H1 (cell line): ENCODE measurements at places on chromosomes 7 and 10. TPM values are rescaled to one million over a fixed set of nuclear protein-coding genes. Genes with fewer than 3 reads are reported as not detected.

- H3K4me3 ChIP-seq, result no peak overlapping the region
- DNase-seq, result no peak
- H3K27me3 ChIP-seq, result peaks cover 1% of the 10 kb centered on the region
- H3K4me1 ChIP-seq, result peaks cover 2% of the 10 kb centered on the region
Measured at GRCh38 chr10:89213191-89213808, 6.2 kb upstream of the CH25H start.

- H3K27ac ChIP-seq, result no peak overlapping the region
- no peak for DNase-seq
- H3K4me1 ChIP-seq, result peaks cover 21% of the 10 kb centered on the region
- H3K4me3 ChIP-seq, result no peak overlapping the region
Measured at GRCh38 chr10:128060341-128061250, 65.6 kb downstream of the MKI67 start.

GRCh38 chr7:3235322-3235721 is 65.7 kb upstream of the SDK1 start:
- H3K36me3 ChIP-seq, result no peaks in the 10 kb centered on the region
- no peak overlapping the region for H3K27ac ChIP-seq
- H3K27me3 ChIP-seq, result no peaks in the 10 kb centered on the region
- no peaks in the 10 kb centered on the region for H3K4me1 ChIP-seq
- no peak overlapping the region for H3K4me3 ChIP-seq
- DNase-seq, result no peak

GRCh38 chr10:86065711-86066251 is 300.8 kb downstream of the GRID1 start:
- no peaks in the 10 kb centered on the region for H3K27me3 ChIP-seq
- H3K36me3 ChIP-seq, result no peaks in the 10 kb centered on the region
- H3K4me1 ChIP-seq, result no peaks in the 10 kb centered on the region
- DNase-seq, result no peak
- H3K4me3 ChIP-seq, result no peak overlapping the region
- no peak overlapping the region for H3K27ac ChIP-seq

DNA sequence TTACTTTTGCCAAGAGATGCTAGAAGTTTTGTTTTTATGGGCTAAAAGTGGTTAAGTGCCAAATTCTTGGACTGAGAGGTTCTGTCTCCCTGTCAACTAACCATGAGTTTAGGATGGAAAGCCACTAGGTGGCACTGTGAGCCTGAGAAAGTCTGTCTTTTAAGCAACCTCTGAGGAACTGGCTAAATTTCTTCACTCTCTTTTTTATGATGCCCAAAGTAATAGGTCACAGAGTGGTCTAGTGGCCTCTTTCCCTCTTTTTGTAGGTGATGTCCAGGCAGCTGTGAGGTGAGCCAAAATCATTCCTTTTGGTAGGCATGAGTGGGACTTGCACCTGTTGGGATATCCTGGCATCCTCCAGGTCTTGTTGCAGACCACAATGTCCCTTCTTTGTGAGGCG is 56.8 kb downstream of the SND1 start:
- H3K27me3 ChIP-seq, result no peaks in the 10 kb centered on the region
- DNase-seq, result no peak
- H3K4me1 ChIP-seq, result no peaks in the 10 kb centered on the region

GRCh38 chr10:124144536-124144935 is 51.1 kb upstream of the CHST15 start:
- no peak for DNase-seq
- H3K4me1 ChIP-seq, result no peaks in the 10 kb centered on the region; the same call in 1 of the 2 replicates
- no peak overlapping the region for H3K27ac ChIP-seq
- no peaks in the 10 kb centered on the region for H3K27me3 ChIP-seq
- no peaks in the 10 kb centered on the region for H3K36me3 ChIP-seq
- H3K4me3 ChIP-seq, result no peak overlapping the region

DNA sequence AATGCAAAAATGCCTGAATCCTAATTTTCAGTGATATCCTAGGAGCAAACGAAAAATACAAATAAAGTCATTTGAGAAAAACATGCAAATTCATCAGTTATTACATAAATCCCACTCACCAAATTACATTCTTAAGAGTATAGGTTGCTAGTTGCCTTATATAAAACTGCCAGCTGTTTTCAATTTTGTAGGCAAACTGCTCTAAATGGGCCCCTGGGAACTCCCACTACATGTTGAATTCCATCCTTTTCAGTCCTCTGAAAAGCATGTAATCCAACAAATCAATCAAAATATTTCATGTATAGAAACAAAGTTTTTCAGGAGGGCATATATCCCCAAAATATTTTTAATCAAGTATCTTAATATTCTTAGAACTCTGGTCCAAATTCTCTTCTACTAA is 2.1 kb upstream of the JMJD1C start:
- no peak overlapping the region for H3K4me3 ChIP-seq
- no peak for DNase-seq

- H3K27me3 ChIP-seq, result no peaks in the 10 kb centered on the region
- no peak for DNase-seq
- no peaks in the 10 kb centered on the region for H3K36me3 ChIP-seq
- H3K4me1 ChIP-seq, result no peaks in the 10 kb centered on the region
- H3K4me3 ChIP-seq, result no peak overlapping the region
Measured at GRCh38 chr10:17356820-17357219, 97.6 kb downstream of the ST8SIA6 start.

GRCh38 chr7:149558149-149558861 is 60.7 kb upstream of the ZNF746 start:
- no peak overlapping the region for H3K4me3 ChIP-seq
- no peaks in the 10 kb centered on the region for H3K4me1 ChIP-seq
- no peak for DNase-seq
- H3K27ac ChIP-seq, result no peak overlapping the region

DNA sequence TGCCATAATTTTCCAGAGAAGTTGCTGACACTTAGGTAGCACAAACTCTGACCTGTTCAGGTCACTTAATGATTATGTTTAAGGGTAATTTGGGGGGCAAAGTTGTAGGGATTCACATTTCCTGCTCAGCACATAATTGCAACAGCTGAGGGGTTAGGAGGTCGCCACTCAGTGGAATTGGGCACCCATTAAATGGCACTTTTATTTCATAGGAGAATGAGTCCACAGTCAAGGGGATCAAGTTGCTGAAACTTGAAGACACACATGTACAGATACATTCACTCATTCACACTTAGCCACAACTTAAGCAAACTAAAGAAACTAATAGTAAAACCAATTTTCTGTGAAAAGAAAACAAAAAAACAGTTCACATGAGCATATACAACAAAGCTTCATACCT is 1.5 kb downstream of the PCDH15 start:
- no peaks in the 10 kb centered on the region for H3K4me1 ChIP-seq
- H3K36me3 ChIP-seq, result no peaks in the 10 kb centered on the region
- no peak overlapping the region for H3K4me3 ChIP-seq
- no peak overlapping the region for H3K27ac ChIP-seq
- no peaks in the 10 kb centered on the region for H3K27me3 ChIP-seq

DNA sequence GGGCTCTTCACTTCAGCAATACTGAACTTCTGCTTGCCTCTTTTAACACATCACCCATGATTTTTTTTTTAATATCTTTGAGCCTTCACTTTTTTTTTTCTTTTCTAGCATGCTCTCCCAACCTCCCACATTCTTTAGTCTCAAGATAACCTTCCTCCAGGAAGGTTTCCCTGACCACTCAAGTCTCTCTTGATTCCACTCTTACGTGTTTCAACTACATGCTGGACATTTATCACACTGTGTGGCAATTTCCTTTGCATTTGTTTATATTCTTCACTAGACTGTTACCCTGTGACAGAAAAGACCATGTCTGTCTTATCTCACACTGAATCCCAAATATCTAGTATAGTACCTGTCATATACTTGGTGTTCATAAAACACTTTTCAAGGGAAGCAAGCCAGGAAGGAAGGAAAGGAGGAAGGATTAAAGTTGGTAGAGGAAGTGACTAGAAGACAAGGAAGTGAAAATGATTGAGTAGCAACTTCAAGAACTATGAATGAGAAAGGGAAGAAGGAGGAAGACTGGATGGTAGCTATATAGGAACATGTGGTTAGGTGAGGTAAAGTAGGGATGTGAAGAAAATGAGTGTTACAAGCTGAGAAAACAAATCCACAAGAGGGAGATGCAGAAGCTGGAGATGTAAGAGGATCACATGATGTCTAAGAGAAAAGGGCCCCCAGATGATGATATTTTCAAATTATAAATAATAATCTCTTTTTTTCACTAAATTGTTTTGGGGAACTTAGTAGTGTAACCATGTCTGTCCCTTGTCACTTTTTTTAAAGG is 40.4 kb downstream of the IFIT5 start:
- H3K27ac ChIP-seq, result no peak overlapping the region
- no peaks in the 10 kb centered on the region for H3K4me1 ChIP-seq
- H3K4me3 ChIP-seq, result no peak overlapping the region
- H3K27me3 ChIP-seq, result no peaks in the 10 kb centered on the region
- no peaks in the 10 kb centered on the region for H3K36me3 ChIP-seq
- no peak for DNase-seq

DNA sequence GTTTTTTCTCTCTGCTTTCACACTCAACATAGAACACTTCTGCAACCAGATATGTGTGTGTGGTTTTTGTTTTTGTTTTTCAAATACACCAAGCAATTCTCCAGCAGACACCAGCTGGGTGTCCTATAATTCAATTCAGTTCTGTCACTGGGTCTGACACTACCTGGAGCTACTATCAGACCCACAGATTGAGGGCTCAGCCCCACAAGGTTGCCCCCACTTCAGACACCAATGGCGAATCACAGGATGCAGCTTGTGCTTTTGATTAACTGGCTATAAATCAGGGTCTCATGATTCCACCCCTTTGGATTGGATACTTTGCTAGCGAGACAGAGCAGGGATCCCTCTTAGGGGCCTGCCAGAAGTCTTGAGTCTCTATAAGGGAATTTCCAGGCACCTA is 462.2 kb upstream of the NRP1 start:
- peaks cover 8% of the 10 kb centered on the region for H3K4me1 ChIP-seq
- no peak for DNase-seq
- no peak overlapping the region for H3K4me3 ChIP-seq
- H3K27ac ChIP-seq, result no peak overlapping the region

GRCh38 chr10:110643653-110644597 is at the start of gene RBM20:
TSS of gene RBM20 (plus strand) at chr10:110644336. CDS start at chr10:110644455, 119 bp downstream.
- H3K4me3 ChIP-seq, result peak within 1 kb of the TSS; percentile 70
- peaks cover 8% of the 10 kb centered on the region for H3K4me1 ChIP-seq
- H3K36me3 ChIP-seq, result no peaks in the 10 kb centered on the region
- no peak within 1 kb of the TSS for H3K27ac ChIP-seq
- DNase-seq, result no peak
- H3K27me3 ChIP-seq, result peaks cover 30% of the 10 kb centered on the region

GRCh38 chr7:24318326-24318725 is 34.3 kb downstream of the NPY start:
- no peak overlapping the region for H3K4me3 ChIP-seq
- H3K4me1 ChIP-seq, result peaks cover 5% of the 10 kb centered on the region; the same call in 1 of the 2 replicates
- no peaks in the 10 kb centered on the region for H3K36me3 ChIP-seq
- H3K27ac ChIP-seq, result no peak overlapping the region
- no peak for DNase-seq

- H3K4me3 ChIP-seq, result no peak overlapping the region
- no peaks in the 10 kb centered on the region for H3K36me3 ChIP-seq
- H3K4me1 ChIP-seq, result peaks cover 18% of the 10 kb centered on the region
- no peak overlapping the region for H3K27ac ChIP-seq
- no peak for DNase-seq
- H3K27me3 ChIP-seq, result no peaks in the 10 kb centered on the region
Measured at GRCh38 chr10:79405995-79406515, 39.4 kb downstream of the ZCCHC24 start.

DNA sequence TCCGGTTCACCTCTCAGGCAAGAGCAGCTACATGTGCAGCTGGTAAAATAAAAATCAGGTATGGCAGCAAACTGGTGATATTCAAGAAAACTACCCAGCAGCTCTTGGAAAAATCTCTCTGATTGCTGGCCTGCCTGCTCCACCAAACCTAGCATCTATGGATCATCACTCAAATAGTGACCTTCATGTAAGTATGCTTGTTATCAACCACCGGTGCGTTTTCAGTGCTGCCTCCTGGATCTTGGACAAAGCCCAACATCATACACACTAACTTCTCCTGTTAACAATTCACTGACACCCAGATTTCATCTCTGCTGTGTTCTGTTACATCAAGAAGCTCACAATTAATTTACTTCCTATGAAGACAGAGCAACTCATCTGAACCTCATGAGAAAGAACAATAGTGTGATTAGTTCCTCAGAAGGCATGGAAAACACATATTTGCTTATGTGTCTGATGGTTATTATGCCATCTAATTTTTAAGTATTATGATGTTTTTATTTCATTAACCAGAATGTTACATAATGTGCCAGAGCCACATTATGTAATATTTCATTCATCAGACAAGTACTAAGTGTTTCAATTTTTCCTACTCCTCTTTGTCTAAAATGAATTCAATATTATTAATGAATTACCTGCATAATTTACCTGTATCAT is 8.8 kb downstream of the CDK6 start:
- H3K27me3 ChIP-seq, result no peaks in the 10 kb centered on the region
- H3K4me1 ChIP-seq, result peaks cover 4% of the 10 kb centered on the region
- H3K36me3 ChIP-seq, result no peaks in the 10 kb centered on the region
- H3K27ac ChIP-seq, result no peak overlapping the region

GRCh38 chr7:81573932-81574331 is 195.9 kb downstream of the HGF start:
- no peaks in the 10 kb centered on the region for H3K27me3 ChIP-seq
- H3K36me3 ChIP-seq, result no peaks in the 10 kb centered on the region
- no peak for DNase-seq
- no peak overlapping the region for H3K4me3 ChIP-seq
- no peak overlapping the region for H3K27ac ChIP-seq

DNA sequence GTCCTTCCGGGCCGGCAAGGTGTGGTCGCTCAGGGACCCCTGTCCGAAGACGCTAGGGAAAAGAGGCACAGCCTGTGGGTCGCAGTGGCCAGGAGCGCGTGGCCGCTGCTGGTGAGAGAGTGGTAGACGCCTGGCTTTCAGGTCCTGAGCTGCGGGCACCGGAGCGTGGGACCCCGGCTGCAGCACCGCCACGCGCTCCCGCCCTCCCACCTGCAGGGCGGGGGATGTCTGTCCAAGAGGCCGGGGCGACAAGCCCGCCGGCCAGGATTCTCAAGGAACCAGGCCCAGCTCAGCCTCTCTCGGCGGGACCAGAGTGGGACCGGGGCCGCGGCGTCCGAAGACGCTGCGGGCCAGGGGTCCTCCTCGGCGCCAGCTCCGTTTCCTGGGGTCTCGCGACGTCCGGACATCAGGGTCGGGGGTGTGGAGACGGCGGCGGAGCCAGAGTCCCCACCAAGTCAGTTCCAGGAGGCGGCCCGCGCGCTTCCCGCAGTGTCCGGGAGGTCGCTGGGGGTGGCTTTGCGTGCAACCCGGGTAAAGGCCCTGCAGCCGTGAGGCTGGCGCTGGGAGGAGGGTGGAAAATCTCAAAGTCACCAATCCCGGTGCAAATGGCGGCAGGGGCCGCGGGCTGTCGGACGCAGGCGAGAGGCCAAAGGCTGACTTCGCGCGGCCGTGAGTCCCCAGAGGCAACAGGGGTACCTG is 5.5 kb downstream of the ZNF503 start:
- H3K27ac ChIP-seq, result no peak overlapping the region
- H3K27me3 ChIP-seq, result peaks cover 100% of the 10 kb centered on the region
- DNase-seq, result no peak
- H3K4me3 ChIP-seq, result peak overlapping the region; percentile 55

The PSAP gene
- polyA plus RNA-seq, result 504 and 700 TPM in 2 replicates

The ELAPOR2 gene
- 11.2 and 12.9 TPM in 2 replicates for polyA plus RNA-seq

The LBX1 gene
- polyA plus RNA-seq, result not detected in 2 replicates

The BICC1 gene
- polyA plus RNA-seq, result 0.20 and 0.31 TPM in 2 replicates

The ARHGAP22 gene
- 3.6 and 5.1 TPM in 2 replicates for polyA plus RNA-seq

The NUTM2D gene
- 0.76 and 1.2 TPM in 2 replicates for polyA plus RNA-seq

The CFAP58 gene
- 0.09 and 0.32 TPM in 2 replicates for polyA plus RNA-seq

The NACAD gene
- polyA plus RNA-seq, result 1.3 and 2.7 TPM in 2 replicates

The IGF2BP3 gene
- 66.3 and 94.6 TPM in 2 replicates for polyA plus RNA-seq

The LDB3 gene
- 0.17 and 0.20 TPM in 2 replicates for polyA plus RNA-seq

The BRI3 gene
- polyA plus RNA-seq, result 77.5 and 98.4 TPM in 2 replicates

The HTR5A gene
- polyA plus RNA-seq, result 0.02 TPM in 1 of 2 replicates, not detected in the other

The COL1A2 gene
- polyA plus RNA-seq, result 45.2 and 50.8 TPM in 2 replicates
